ENCODE measurements at places on chromosomes 4 and X. TPM values are rescaled to one million over a fixed set of nuclear protein-coding genes. Genes with fewer than 3 reads are reported as not detected.

AREG gene
- not detected for total RNA-seq

ZNF711 gene
- 24.0 TPM for total RNA-seq

UGT2B15 gene
- not detected for total RNA-seq

LRP2BP gene
- total RNA-seq = not detected

F11 gene
- total RNA-seq = not detected

NPY5R gene
- total RNA-seq = 0.12 TPM

NALF2 gene
- 5.7 TPM for total RNA-seq

DOK7 gene
- total RNA-seq = not detected

ARMCX2 gene
- 85.6 TPM for total RNA-seq

OSTC gene
- total RNA-seq = 135 TPM

SLAIN2 gene
- 47.6 TPM for total RNA-seq

NXF2B gene
- total RNA-seq = not detected

BCLAF3 gene
- 8.9 TPM for total RNA-seq

SLC26A1 gene
- 0.84 TPM for total RNA-seq

TMEM47 gene
- 45.4 TPM for total RNA-seq

ATP1B4 gene
- not detected for total RNA-seq

MAGEC2 gene
- total RNA-seq = not detected

MAGEA4 gene
- total RNA-seq = not detected
